Activated naive CD4-positive, alpha-beta T cell treated with anti-CD3 and anti-CD28 coated beads, Interleukin-2, amount 50 U/mL, for 72 hours (primary cell): ENCODE measurements at places on chromosomes 3 and 15.

- peak; percentile 50 for DNase-seq
Measured at GRCh38 chr15:55799291-55800212, 56.6 kb upstream of the PRTG start.

- no peak for DNase-seq
Measured at GRCh38 chr15:66498501-66499386, 1.2 kb upstream of the SNAPC5 start.

- DNase-seq = no peak
Measured at GRCh38 chr15:80210611-80211573, 41.1 kb downstream of the CTXND1 start.

GRCh38 chr3:188053036-188053340 lies 101.0 kb upstream of the LPP start:
- DNase-seq = no peak

GRCh38 chr3:117874028-117874690 lies 1160.5 kb downstream of the IGSF11 start:
- no peak for DNase-seq

- no peak for DNase-seq
Measured at GRCh38 chr15:80834906-80835305, 55.7 kb downstream of the CEMIP start.

DNA sequence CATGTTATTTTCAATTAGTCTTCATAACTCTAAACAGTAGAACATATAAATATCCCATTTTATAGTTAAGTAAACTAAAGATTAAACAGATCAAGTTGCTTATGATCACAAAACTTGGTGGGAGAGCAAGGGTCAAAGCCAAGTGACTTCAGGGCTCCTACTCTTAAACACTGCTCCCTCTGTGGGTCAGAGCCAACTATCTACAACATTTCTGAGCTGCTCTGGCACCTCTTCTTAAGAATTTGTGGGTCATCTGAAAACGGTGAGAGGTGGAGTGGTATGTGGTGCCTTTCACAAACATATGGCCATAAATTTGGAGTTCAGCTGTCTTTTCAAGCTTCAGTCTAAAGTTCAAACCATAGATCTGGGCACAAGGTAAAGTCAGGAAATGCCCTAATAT lies 10.9 kb downstream of the ATG3 start:
- DNase-seq = no peak
